ENCODE measurements at places on chromosomes 4 and X.
A peak's percentile ranks its signal among the peaks of the same experiment; 100 is the strongest.

GRCh38 chrX:54786967-54787366 lies 11.1 kb downstream of the ITIH6 start:
- DNase-seq = no peak

DNA sequence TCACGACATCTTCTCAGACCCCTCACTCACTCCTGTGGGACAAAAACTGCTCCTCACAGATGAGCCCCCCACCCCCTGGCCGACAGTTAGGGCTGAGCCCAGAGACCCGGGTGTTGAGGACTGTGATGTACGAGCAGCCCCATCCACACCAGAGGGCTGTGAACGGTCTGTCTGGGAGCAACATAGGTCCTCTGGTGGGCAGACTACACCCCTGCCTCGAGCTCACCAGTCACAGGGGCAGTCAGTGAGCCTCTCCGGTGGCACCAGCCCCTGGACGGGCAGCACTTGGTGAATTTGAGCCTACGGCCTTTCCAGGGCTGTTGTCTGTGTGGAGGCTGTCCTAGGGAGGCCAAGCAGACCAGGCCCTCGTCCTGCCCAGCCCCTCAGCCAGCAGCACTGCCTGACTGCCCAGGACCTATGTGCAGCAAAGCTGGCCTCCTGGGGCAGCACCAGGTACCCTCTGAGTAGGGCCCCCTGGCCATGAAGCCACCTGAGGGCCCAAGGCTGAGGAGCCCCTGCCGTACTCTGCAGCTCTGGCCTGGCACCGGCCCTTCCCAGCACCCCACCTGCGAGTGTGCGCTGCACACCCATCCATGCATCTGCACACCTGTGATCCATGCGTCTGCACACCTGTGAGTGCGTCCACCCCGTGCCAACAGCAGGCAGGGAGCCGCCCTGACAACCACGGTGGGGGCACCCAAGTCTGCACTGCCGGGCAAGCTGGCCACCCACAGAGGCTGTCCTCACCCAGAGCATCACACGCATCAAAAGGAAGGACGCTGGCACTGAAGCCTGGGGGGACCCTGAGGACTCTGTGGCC lies 111.6 kb upstream of the NKX1-1 start:
- DNase-seq = no peak

- DNase-seq = no peak
These were observed 33.1 kb downstream of the LEF1 start for GRCh38 chr4:108135549-108136209.

GRCh38 chr4:181289198-181289597 lies 954.0 kb upstream of the TENM3 start:
- DNase-seq = no peak

DNA sequence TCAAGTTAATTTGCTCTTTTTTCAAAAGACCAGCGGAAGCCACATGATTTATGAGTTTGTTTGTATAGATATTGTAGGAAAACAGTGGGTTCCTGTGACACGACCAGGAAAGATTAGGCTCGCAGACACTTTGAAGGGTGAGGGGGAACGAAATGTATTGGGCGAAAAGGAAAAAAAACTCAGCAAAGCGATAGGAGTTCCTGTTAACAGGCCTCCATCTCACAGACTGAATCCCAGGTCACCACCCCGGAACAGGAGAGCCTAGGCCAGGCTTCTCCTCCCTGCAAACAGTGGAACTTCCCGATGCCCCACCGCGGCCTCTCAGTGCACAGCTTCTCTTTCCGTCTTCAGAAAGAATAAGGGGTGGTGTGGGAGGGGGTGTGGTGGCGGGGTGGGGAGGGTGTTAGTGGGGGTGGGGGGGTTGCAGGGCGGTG lies 181.8 kb upstream of the GPRIN3 start:
- DNase-seq = no peak

GRCh38 chr4:77921701-77922100 lies 59.1 kb downstream of the MRPL1 start:
- DNase-seq = peak; percentile 85

GRCh38 chrX:69995362-69996112 lies 54.2 kb downstream of the AWAT2 start:
- no peak for DNase-seq

DNA sequence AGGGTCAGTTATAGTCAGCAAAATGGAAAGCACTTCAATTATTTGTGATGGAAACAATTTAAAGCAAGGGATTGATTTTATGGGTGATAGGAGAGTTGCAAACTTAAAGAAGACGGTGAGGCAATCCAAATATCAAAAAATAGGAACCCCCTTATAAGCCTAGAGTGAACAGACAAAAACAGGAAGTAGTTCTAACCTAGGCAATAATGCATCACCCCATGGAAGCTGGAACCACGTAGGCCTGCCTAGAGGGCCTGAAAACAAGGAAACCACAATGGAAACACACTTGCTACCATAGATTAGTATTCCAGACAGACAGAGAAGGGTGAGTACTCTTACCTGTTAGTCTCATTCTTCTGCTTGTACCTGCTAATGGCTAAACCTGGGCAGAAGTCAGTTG lies 13.5 kb upstream of the GK2 start:
- no peak for DNase-seq

- no peak for DNase-seq
These were observed 81.0 kb upstream of the STIM2 start for GRCh38 chr4:26779674-26780073.

GRCh38 chr4:40939856-40940255 lies 190.1 kb downstream of the NSUN7 start:
- DNase-seq = no peak

GRCh38 chr4:166972071-166972470 lies 262.2 kb downstream of the SPOCK3 start:
- peak; percentile 64 for DNase-seq

DNA sequence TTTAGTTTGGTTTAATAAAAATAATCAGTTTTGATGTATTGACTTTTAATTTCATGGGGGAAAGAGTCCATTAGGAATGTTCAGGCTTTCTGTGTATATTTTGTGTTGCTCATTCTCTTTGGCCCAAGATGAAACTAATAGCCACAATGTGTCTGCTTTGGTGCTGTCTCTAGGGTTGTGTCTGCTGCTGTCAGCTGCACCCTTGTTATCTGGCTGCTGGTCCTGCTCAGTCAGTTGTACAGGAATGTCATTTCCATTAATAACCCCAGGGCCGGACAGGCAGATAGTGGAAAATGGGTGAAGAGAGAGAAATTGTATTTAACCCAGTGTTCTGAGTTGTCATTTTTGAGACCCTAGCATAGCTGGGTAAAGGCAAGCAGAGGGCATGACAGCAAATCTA lies 115.1 kb downstream of the PHEX start:
- DNase-seq = no peak

- no peak for DNase-seq
These were observed 81.5 kb downstream of the HUWE1 start for GRCh38 chrX:53605004-53605403.

- DNase-seq = no peak
These were observed 178.7 kb upstream of the EMCN start for GRCh38 chr4:100696531-100696930.

- peak; percentile 66 for DNase-seq
These were observed 325.0 kb downstream of the FBXO8 start for GRCh38 chr4:173958445-173958844.

GRCh38 chrX:112051576-112051975 lies 31.0 kb downstream of the TRPC5 start:
- no peak for DNase-seq

DNA sequence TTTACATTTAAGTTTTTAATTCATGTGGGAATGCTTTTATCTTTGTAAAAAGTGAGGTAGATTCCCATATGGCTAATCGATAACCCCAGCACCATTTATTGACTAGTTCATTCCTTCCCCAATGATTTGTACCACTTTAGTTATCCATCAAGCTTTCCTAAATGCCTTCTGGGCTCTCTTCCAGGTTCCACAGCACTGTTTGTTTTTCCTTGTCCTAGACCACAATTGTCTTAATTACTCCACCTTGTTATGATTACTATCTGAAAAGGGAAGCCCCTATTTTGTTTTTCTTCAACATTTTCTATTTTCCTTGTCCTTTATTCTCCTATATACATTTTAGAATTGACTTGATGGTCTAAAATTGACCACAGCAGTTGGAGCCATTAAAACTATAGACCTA lies 48.5 kb upstream of the GPRIN3 start:
- no peak for DNase-seq

GRCh38 chr4:139295942-139296299 lies 5.4 kb upstream of the NAA15 start:
- no peak for DNase-seq

DNA sequence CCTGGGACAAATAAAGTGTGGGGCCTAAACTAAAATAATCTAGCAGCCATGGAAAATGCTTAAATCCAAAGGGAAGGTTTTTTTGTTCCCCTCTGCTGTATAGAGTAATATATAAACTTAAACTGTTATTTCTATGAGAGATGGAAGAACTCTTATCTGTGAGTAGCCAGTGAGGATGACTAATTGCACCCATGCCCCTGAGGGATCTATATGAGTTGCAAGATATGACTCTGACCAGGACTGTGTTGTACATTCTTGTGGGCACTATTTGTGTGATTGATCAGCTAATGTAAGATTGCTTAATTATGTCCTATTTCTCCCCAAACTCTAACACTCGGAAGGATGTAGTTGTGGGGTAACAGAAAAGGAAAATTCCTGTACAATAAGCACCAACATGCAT lies 35.2 kb upstream of the AMBN start:
- DNase-seq = no peak

DNA sequence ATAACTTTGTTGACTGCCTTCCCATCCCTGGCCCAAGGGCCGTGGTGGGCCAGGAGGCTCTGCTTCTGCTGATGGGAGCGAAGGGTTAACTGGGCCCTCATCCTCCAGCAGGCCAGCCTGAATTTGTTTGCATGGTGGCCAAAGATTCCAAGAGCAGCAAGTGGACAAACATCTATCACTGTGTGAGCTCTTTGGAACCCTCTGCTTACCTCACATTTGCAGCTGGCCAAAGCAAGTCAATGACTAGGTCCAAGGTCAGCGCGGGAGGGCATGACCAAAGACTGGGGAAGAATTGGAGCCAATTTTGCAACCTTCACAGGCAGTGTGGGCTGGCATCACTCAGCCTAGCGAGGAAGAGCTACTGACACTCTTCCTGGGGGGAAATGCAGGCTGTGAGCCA lies 67.8 kb upstream of the ATP6AP2 start:
- no peak for DNase-seq

- DNase-seq = no peak
These were observed 500.9 kb upstream of the FAT1 start for GRCh38 chr4:187224560-187224959.

DNA sequence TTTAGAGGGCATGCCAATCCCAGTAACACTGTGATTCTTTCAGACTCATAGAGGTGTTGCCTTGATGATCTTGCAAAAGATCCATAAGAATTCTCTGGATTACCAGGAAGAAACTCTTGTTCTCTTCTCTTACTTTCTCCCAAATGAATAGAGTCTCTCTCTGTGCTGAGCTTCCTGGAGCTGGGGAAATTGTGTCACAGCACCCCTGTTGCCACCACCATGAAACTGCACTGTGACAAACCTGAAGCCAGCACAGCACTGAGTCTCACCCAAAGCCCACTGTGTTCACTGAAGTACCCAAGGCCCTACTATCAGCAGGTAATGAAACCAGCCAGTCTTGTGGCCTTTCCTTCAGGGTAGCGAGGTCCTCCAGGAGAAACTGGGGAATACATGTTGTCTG lies 332.7 kb upstream of the FGF16 start:
- DNase-seq = no peak

DNA sequence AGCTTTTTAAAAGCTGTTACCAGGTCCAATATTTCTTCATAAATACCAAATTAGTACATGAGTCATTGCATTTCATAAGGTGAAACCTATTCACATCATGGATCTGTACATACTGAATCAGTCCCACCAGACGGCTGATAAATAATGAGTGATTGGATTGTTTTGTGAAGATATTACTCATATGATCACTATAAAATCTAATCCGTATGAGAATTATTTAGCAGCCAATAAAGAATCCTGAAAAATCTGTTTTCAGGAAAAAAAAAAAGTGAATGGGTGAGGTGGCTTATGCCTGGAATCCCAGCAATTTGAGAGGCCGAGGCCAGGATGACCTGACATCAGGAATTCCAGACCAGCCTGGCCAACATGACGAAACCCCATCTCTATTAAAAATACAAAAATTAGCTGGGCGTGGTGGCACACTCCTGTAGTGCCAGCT lies 438.1 kb downstream of the INPP4B start:
- DNase-seq = peak; percentile 88

- DNase-seq = no peak
These were observed 126.3 kb downstream of the ATG4A start for GRCh38 chrX:108217876-108218275.

GRCh38 chr4:171714791-171715454 lies 98.3 kb upstream of the GALNTL6 start:
- DNase-seq = no peak

DNA sequence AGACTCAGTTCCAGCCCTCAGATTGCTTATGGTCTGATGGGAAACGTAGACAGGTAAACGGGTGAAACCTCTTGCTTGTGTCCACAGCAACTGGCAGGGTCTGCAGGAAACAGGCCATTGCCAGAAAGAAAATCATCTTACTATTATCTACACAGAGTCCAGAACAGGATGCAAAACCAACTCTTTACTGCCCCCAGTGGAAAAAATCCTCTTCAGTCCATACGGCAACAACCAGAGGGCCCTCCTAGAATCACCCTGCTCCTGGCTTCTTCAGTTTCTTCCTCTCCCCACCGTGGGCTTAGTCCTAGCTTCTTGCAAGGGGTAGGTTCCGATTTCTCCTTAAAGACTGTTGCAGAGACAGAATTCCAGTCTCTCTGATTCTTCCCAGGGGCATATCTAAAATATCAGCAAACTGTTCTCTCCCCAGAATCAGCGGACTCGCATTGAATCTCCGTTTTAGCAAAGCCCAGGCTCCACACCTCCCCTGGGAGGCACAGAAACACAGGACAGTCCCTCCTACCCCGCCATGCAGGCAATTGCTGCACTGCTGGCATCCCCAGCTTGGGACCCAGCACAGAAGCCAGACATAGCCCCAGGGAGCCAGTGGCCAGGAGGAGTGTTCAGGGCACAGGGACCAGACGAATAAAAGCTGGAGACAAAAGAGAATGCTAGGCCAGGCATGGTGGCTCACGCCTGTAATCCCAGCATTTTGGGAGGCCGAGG lies 41.0 kb upstream of the SH3RF1 start:
- DNase-seq = no peak

GRCh38 chrX:9467751-9468150 lies 2.9 kb downstream of the TBL1X start:
- no peak for DNase-seq

DNA sequence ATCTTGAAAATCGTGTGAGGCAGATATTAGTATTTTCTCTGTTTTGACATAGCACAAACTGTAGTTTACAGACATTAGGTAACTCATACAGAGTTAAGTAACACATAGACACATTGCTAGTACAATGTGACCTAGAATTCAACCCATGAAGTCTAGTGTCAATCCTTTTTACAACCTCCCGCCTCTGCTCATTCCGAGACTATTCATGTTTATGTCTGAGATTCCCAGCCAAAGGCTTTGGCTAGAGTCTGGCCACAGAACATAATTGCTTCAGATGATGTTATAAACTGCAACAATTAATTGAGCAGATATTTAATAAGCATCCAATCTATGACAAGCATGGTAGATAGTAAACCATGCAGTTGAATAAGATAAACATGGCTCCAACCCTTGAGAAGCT lies 841.0 kb downstream of the STIM2 start:
- no peak for DNase-seq

- no peak for DNase-seq
These were observed 77.0 kb downstream of the ZNF827 start for GRCh38 chr4:145861336-145862318.

- DNase-seq = no peak
These were observed 93.0 kb downstream of the MAGEE1 start for GRCh38 chrX:76520273-76521054.
